ENCODE measurements at places on chromosomes 2 and 18.

DNA sequence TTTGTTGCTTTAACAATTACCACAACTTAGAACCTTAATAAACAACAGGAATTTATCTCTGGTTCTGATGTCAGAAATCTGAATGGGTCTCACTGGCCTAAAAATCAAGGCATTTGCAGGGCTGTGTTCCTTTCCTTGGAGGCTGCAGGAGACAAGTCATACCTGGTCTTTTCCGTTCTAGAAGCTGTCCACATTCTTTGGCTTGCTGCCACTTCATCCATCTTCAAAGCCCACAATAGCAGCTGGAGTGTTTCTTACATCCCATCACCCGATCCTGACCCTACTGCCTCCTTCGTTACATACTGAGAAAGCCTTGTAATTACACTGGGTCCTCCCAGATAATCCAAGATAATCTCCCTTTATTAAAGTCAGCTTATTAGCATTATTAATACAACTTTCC is 18.1 kb downstream of the NETO1 start:
- DNase-seq, result no peak

DNA sequence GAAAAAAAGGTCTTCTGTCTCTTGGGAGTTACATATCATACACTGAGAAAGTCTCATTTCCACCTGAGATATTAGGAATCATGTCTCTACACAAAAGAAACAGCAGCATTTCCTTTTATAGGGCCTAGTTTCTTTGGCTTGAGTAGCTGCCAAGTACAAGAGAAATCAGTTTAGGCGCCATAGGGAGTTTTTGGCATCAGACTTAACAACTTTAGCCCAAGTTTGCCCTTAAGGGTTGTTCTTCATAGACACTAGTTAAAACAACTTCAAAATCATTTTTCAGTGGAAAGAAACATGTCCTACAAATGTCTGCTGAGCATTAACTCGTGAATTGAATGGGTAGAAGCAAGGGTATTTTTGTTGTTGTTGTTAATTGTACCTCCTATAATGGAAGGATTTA is 587.0 kb upstream of the DSEL start:
- no peak for DNase-seq

- DNase-seq, result no peak
Measured at GRCh38 chr2:2114707-2115245, 216.3 kb downstream of the MYT1L start.

DNA sequence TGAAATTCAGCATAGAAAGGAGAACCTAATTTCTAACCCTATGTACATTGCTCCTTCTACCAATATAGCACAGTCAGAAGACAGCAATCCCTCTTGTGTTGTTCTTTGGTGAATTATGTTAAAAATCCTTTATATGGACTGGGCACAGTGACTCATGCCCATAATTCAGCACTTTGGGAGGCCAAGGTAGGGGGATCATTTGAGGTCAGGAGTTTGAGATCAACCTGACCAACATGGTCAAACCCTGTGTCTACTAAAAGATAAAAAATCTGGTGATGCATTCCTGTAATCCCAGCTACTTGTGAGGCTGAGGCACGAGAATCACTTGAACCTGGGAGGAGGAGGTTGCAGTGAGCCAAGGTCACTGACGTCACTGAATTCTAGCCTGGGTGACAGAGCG is 195.6 kb downstream of the TMX3 start:
- DNase-seq, result no peak

- DNase-seq, result no peak
Measured at GRCh38 chr18:62245177-62245576, 58.1 kb downstream of the RELCH start.

- peak; percentile 74 for DNase-seq
Measured at GRCh38 chr2:234702731-234703225, 205.9 kb upstream of the ARL4C start.

- peak; percentile 15 for DNase-seq
Measured at GRCh38 chr2:210224941-210225672, at the start of gene ACADL. Gene ACADL (minus strand): TSS chr2:210225447. CDS start chr2:210225263, 184 bp downstream.

DNA sequence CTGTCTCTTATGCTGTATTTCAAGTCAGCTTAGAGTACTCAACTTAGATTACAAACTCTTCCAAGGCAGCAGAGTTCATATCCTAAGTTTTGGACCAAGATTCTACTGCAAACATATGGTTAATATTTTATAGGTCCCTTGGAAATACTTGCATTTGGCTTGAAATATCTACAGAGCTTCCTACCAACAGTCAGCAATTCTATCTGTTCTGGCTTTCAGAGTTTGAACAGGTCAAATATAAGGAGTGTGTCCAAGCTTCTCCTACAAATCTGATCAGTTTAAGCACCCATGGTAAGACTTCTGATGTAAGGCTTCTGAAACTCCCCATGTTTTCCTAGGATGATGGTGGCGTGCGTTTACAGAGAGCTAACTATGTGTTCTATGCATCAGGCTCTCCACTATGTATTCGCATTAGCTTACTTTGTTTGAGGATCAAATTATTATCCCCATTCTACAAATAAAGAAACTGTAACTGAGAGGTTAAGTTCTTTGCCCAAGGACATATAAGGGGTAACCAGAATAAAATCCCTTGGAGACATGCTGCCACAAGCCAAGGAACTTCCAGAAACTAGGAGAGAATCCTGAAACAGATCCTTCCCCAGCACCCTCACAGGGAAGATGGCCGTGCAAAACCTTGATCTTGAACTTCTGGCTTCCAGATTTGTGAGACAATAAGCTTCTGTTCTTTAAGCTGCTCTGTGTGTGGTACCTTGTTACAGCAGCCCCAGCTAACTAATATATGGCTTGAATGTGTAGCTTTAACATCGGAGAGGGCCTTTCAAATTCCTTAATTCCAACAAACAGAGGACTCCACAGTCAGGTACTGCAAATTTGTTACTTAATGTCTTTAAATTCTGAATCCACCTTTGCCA is 55.1 kb downstream of the ATP8B1 start:
- DNase-seq, result peak; percentile 66

GRCh38 chr18:31413137-31413536 is 34.4 kb upstream of the DSG3 start:
- DNase-seq, result no peak

DNA sequence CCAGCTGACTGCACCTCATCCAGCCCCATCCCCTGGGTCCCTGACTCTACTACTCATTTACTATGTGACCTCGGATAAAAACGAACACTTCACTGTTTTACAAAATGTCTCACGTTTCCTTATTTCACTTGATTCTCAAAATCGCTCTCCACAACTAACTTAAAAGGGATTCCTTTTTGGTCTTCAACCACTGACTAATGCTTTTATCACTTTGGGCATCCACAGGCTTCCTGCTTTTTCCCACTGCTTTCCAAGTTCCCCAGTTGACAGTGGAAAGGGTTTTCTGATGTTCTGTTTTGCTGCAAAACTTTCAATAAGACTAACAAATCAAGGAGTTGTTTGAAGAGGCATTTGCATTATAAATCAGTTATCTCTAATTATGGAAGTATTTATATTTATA is 24.1 kb downstream of the EIF2AK3 start:
- DNase-seq, result no peak

- DNase-seq, result peak; percentile 67
Measured at GRCh38 chr2:119367472-119368099, 809 bp downstream of the DBI start.

DNA sequence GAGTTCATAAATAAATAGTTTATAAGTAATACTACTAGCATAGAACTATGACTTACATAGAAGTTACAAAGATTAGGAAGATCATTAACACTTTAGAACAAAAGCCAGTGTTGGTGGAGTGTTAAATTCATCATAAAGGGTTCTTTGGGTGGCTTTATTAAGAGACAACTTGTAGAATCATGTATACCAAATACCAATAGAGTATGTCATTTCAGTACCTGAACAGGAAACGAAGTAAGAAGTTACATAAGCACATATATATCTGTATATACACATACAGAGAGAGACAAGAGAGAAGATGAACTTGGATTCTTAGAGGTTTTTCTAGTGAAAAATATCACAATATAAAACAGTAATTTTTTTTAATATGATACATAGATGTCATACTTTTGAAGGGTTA is 82.5 kb upstream of the OTX1 start:
- no peak for DNase-seq

DNA sequence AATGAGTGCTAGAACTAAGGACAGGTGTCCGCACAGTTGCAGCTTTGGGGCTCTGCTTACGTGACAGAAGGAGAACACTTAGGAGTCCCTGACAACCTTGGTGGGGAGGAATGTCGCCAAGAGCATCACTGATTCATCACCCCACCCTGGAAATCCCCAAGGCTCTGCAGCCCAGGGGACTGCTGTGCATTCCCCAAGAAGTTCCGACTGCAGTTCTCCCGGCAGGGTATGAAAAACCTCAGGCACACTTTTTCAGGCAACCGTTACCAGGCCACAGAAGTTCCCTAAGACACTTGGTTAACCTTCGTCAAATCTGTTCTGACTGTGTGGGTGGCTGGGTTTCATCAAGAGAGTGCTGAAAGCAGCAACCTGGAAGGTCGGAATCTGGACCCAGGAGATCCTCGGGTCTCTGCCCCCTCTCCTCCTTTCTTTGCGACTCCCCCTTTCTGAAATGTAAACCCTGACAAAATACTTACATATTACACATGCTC is 192.1 kb upstream of the CXCR4 start:
- no peak for DNase-seq

DNA sequence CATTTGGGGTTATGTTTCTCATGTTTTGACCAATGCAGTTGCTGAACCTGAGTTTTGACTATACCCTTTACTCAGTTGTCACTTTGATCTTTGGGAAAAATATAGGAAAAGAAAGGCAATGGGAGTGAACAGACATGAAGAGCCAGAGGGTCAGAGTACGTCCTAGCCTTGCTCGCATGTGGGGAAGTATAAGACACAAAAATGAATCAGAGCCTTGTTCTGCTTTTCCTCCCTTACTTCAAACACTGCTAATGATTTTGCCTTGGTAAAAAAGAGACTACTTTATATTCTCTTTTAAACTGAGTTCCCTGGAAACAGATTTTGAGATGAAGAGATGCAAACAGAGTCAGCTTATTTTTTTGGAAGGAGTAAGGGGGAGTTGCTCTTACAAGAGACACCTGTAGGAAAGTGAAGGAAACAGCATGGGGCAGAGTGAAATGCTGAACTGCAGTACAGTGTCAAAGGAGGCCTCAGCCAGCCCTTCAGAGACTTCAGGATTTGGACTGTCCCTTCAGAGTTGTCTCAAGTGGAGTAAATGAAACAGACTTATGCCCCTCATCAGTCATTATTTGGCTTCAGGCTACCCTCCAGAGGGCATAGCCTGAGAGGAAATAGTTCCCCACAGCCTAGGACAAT is 11.1 kb upstream of the FAP start:
- no peak for DNase-seq

DNA sequence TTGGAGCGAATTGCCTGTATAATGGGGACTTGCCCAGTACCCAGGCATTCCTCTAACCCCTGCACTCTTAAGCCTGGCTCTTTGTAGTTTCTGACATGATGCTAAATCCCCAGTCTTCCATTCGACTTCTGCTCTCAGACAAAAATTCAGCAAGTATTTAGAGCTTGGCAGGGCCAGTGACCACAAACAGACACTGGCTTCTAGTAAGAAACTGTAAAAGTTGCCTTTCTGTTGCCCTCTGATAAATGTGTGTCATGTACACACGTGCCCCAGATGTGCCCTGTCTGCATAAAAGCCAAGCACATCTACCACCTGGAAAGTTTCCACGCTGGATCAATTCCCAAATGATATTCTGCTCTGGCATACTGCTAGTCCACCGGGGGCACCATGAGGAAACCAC is 18.0 kb downstream of the PAX3 start:
- DNase-seq, result no peak

- DNase-seq, result no peak
Measured at GRCh38 chr2:64470766-64471295, 16.9 kb downstream of the LGALSL start.

DNA sequence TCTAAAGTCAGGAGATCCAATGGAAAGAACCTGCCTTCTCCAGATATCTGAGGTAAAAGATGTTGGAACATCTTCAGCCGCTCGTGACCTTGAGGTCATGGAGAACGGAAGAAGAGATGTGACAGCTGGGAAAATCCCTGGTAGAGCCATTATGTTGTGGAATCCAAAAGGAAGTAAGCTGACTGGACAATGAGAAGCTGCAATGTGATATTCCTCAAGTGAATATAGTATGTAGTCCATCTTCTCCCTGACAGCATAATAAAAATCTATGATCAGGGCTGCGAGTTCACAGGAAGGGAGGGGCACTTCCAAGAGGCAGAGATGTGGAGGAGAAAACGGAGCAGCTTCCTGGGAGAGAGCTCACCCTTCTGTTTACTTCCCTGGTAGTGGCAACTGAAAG is 201.0 kb upstream of the SP5 start:
- DNase-seq, result no peak

GRCh38 chr2:126858991-126859390 is 39.7 kb upstream of the TEX51 start:
- DNase-seq, result no peak

DNA sequence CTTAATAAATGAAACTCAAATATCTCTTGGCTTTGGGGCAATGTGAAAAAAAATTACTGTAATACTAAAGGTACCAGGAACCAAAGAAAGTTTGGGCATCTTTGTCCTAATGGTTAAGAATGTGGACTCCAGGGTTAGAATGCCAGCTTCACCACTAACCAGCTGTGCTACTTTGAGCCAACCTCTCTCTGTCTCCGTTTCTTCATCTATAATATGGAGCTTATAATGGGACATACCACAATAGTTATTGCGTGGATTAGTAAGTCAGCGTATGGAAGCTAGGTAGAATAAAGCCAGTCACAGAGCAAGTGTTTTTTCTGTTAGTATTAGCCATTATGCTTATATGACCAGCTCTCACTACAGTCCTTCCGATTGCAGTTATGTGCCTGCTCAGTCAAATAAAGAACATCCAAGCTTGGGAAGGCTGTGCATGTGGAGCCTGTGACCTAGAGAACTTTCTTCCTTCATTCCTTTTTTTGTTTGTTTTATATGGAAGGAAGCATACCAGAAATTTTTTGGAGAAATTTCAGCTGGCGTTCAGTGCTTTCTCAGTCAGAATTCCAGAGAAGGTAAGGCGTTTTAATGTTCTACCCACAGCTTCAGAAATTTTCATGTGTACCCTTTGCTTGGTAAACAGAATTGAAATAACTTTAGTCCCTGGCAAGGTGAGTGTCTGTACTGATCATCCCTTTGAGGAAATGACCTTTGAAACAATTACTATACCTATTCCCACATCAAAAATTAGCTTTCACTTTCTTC is 114.0 kb upstream of the RND3 start:
- DNase-seq, result no peak

GRCh38 chr2:34547900-34548299 is 948.8 kb upstream of the FAM98A start:
- DNase-seq, result no peak

- peak; percentile 86 for DNase-seq
Measured at GRCh38 chr18:77249569-77250500, at the start of gene GALR1. Gene GALR1 (plus strand): TSS chr18:77249848. CDS start chr18:77250549, 701 bp downstream.

GRCh38 chr2:169862816-169863215 is 35.6 kb downstream of the UBR3 start:
- DNase-seq, result no peak

GRCh38 chr2:63719052-63719451 is 122.6 kb upstream of the UGP2 start:
- DNase-seq, result no peak
